Activated CD4-positive, alpha-beta T cell treated with anti-CD3 and anti-CD28 coated beads, Interleukin-2, amount 10 ng/mL, durations not matched to agents 7 days and 5 days (primary cell): ENCODE measurements at places on chromosomes 1 and 21. TPM values are rescaled to one million over a fixed set of nuclear protein-coding genes. Genes with fewer than 3 reads are reported as not detected.

DDR2 gene
- total RNA-seq = 0.35 TPM

FTCD gene
- not detected for total RNA-seq

ERVH48-1 gene
- total RNA-seq = 6.4 TPM

OR2M3 gene
- total RNA-seq = not detected

KRTAP19-3 gene
- not detected for total RNA-seq

SPATA21 gene
- total RNA-seq = not detected

CRYBG2 gene
- total RNA-seq = 2.2 TPM

SPRR2E gene
- not detected for total RNA-seq

PAPPA2 gene
- total RNA-seq = 0.46 TPM

PRPF38B gene
- total RNA-seq = 79.8 TPM

WDR64 gene
- total RNA-seq = 0.22 TPM

RNU1-2 gene
- total RNA-seq = 2,316 TPM

GRCh38 chr1:93749894-93750301 lies 68.3 kb upstream of the BCAR3 start:
- peaks cover 33% of the 10 kb centered on the region for H3K4me1 ChIP-seq
- peaks cover 3% of the 10 kb centered on the region for H3K27me3 ChIP-seq
- no peak overlapping the region for H3K27ac ChIP-seq
- no peak for DNase-seq
- H3K36me3 ChIP-seq = peaks cover 4% of the 10 kb centered on the region

- no peak overlapping the region for H3K4me3 ChIP-seq
- no peaks in the 10 kb centered on the region for H3K4me1 ChIP-seq
- DNase-seq = no peak
- H3K27ac ChIP-seq = no peak overlapping the region
- H3K27me3 ChIP-seq = no peaks in the 10 kb centered on the region
- H3K36me3 ChIP-seq = no peaks in the 10 kb centered on the region
These were observed 178.7 kb upstream of the DPYD start for GRCh38 chr1:98099501-98099900.

GRCh38 chr1:210620867-210621488 lies 292.3 kb downstream of the HHAT start:
- no peaks in the 10 kb centered on the region for H3K4me1 ChIP-seq
- H3K36me3 ChIP-seq = no peaks in the 10 kb centered on the region
- no peak overlapping the region for H3K27ac ChIP-seq
- H3K4me3 ChIP-seq = no peak overlapping the region

DNA sequence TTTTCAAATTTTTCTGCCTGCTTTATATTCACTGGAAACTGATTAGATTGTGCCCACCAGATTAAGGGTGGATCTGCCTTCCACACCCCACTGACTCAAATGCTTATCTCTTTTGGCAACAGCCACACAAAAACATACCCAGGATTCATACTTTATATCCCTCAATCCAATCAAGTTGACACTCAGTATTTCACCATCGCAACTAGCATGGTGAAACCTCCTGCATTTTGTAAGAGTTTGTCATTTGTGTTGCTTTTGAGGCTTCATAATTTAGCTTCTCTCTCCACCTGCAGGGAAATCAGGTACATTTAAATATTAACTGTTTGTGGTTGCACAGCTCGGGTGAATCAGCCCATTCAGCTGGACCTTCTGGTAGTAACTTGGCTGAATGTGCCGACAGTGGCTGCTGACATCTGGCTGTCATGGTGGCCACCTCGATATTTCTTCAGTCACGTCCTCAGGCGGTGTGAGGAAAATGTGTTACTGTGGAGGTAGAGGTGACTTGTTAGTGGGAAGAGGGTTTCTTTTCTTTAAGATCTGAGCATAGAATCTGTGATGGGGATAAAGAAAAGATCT lies 224.0 kb downstream of the PTBP2 start:
- H3K27ac ChIP-seq = no peak overlapping the region
- no peaks in the 10 kb centered on the region for H3K4me1 ChIP-seq
- no peak overlapping the region for H3K4me3 ChIP-seq
- H3K27me3 ChIP-seq = peaks cover 1% of the 10 kb centered on the region
- no peaks in the 10 kb centered on the region for H3K36me3 ChIP-seq

- H3K27ac ChIP-seq = no peak overlapping the region
- DNase-seq = no peak
- H3K36me3 ChIP-seq = peaks cover 28% of the 10 kb centered on the region
- peaks cover 2% of the 10 kb centered on the region for H3K4me1 ChIP-seq
- H3K27me3 ChIP-seq = no peaks in the 10 kb centered on the region
- H3K4me3 ChIP-seq = no peak overlapping the region
These were observed 15.1 kb downstream of the KDF1 start for GRCh38 chr1:26945138-26945537.

GRCh38 chr1:36040238-36040637 lies 43.7 kb upstream of the TEKT2 start:
- no peak overlapping the region for H3K27ac ChIP-seq
- no peak overlapping the region for H3K4me3 ChIP-seq
- H3K27me3 ChIP-seq = no peaks in the 10 kb centered on the region
- H3K4me1 ChIP-seq = no peaks in the 10 kb centered on the region

DNA sequence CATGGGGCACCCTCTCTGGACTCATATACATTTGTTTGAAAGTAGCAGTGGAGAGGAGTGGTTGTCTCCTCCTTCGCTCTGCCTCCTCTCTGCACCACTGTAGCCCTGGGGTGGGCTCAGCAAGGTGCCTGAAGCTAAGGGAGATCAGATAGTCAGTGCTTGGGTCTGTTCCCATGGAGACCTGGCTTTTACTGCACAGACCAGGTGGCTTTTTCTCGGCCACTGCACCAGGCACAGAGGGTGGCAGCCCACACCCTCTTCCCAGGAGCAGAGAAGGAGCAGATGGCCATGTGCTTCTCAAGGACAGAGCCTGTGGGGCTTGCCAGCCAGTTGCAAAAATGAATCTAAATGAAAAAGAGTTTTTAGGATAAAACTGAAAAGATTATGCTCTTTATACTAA lies 123.4 kb upstream of the KCNK1 start:
- no peaks in the 10 kb centered on the region for H3K4me1 ChIP-seq
- H3K4me3 ChIP-seq = no peak overlapping the region
- H3K27me3 ChIP-seq = peaks cover 6% of the 10 kb centered on the region
- no peaks in the 10 kb centered on the region for H3K36me3 ChIP-seq
- no peak for DNase-seq

- peaks cover 6% of the 10 kb centered on the region for H3K4me1 ChIP-seq
- no peak for DNase-seq
- H3K27ac ChIP-seq = no peak overlapping the region
- H3K4me3 ChIP-seq = no peak overlapping the region
These were observed 19.2 kb upstream of the TRAF3IP3 start for GRCh38 chr1:209736490-209737117.

DNA sequence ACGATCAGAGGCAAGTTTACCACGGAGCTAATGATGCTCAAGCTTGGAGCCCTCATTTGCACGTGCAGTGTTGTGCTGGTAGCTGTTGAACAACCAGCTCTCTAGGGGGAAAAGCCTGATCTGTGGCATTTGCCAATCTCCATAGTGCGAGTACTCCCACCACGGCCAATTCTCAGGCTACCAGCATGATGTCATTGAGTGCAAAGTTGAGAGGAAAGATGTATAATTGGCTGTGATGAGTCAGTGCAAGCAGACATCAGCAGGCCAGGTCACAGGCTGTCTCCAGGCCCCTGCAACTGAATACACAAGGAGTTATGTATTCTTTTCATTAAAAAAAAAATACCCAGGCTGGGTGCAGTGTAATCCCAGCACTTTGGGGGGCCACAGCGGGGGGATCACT lies 233.1 kb upstream of the VAMP3 start:
- H3K4me1 ChIP-seq = no peaks in the 10 kb centered on the region
- no peaks in the 10 kb centered on the region for H3K27me3 ChIP-seq
- H3K27ac ChIP-seq = no peak overlapping the region
- H3K36me3 ChIP-seq = no peaks in the 10 kb centered on the region

- DNase-seq = no peak
- no peak overlapping the region for H3K4me3 ChIP-seq
- H3K36me3 ChIP-seq = peaks cover 21% of the 10 kb centered on the region
- no peaks in the 10 kb centered on the region for H3K27me3 ChIP-seq
- peak overlapping the region; percentile 51 for H3K27ac ChIP-seq
These were observed 138.8 kb downstream of the COP1 start for GRCh38 chr1:176068256-176068655.

DNA sequence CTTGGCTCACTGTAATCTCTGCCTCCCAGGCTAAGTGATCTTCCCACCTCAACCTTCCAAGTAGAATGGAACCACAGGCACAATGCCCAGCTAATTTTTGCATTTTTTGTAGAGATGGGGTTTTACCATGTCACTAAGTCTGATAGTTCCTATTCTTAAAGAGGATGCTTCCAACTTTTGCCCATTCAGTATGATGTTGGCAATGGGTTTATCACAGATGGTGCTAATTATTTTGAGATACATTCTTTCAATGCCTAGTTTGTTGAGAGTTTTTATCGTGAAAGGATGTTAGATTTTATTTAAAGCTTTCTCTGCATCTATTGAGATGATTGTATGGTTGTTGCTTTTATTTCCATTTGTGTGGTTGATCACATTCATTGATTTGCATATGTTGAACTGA lies 103.9 kb downstream of the SLC44A5 start:
- H3K36me3 ChIP-seq = no peaks in the 10 kb centered on the region
- no peaks in the 10 kb centered on the region for H3K27me3 ChIP-seq
- no peaks in the 10 kb centered on the region for H3K4me1 ChIP-seq
- no peak for DNase-seq
- H3K4me3 ChIP-seq = no peak overlapping the region

GRCh38 chr1:245434280-245434679 lies 279.5 kb downstream of the KIF26B start:
- H3K27ac ChIP-seq = no peak overlapping the region
- no peaks in the 10 kb centered on the region for H3K36me3 ChIP-seq
- no peak for DNase-seq
- H3K27me3 ChIP-seq = no peaks in the 10 kb centered on the region
- no peaks in the 10 kb centered on the region for H3K4me1 ChIP-seq
- H3K4me3 ChIP-seq = no peak overlapping the region

- no peak overlapping the region for H3K4me3 ChIP-seq
- no peaks in the 10 kb centered on the region for H3K4me1 ChIP-seq
- no peak for DNase-seq
- H3K36me3 ChIP-seq = no peaks in the 10 kb centered on the region
These were observed 18.0 kb downstream of the TMEM81 start for GRCh38 chr1:205066141-205066818.

DNA sequence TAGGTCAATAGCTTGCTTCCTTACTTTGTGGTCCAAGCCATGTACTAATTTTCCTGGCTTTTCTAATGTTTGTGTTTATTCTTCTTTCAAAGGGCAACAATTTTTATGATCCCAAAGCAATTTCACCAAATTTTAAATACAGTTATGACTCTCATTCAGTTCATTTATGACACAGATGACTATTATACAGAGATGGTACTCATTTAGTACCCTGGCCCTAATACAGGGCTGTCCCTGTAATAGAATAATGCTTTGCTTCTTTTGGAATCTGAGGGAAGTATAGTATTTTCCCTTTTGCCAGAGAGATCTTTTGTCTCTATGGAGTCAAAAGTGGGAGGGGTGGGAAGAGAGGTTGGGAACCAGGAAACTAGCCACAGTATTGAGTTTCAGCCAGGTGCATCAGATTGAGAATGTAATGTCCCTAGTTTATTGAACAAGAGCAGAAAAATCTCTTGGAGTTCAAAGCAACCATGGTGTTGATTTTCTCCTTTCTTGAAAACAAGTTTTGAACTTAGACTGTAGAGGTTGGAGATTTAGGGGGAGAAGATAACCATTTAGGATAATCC lies 20.4 kb downstream of the DENND2D start:
- no peak overlapping the region for H3K4me3 ChIP-seq
- DNase-seq = no peak
- H3K27ac ChIP-seq = no peak overlapping the region
- no peaks in the 10 kb centered on the region for H3K27me3 ChIP-seq

DNA sequence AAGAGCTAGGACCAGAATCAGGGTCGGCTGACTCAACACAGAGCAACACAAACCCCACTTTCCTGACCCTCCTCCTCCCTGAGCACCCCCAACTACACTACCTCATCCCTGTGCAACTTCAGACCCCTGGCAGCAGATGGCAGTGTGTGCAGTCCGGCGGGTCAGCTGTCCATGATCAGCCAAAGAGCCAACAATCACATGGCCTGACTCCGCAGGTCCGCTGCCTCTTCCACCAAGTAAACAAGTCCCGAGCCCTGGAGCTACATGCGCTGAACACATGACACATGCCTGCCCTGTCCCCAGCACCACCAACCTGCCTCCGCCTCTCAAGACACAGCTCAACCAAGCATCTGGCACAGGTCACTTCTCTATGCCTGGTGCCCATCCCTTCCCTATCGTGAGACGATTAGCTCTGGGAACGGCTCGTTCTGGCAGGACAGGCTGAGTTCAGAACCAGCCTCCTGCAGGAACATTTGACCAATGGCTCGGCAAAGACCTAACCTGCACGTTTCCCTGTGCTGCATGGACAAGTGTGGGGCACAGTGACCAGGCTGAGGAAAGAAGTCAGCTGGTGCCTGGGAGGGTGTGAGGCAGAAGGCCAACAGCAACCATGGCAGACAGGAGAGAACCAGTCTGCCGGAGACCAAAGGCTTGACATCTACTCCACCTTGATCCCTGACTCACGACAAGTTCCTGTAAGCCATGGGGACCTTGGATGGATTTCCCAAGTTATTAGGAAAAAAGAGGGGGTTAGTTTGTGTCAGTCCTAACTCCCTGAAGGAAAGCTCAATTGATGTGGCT lies 60.3 kb downstream of the CD46 start:
- no peak for DNase-seq
- H3K4me3 ChIP-seq = no peak overlapping the region
- H3K36me3 ChIP-seq = peaks cover 52% of the 10 kb centered on the region
- H3K27ac ChIP-seq = no peak overlapping the region
- H3K4me1 ChIP-seq = peaks cover 56% of the 10 kb centered on the region

DNA sequence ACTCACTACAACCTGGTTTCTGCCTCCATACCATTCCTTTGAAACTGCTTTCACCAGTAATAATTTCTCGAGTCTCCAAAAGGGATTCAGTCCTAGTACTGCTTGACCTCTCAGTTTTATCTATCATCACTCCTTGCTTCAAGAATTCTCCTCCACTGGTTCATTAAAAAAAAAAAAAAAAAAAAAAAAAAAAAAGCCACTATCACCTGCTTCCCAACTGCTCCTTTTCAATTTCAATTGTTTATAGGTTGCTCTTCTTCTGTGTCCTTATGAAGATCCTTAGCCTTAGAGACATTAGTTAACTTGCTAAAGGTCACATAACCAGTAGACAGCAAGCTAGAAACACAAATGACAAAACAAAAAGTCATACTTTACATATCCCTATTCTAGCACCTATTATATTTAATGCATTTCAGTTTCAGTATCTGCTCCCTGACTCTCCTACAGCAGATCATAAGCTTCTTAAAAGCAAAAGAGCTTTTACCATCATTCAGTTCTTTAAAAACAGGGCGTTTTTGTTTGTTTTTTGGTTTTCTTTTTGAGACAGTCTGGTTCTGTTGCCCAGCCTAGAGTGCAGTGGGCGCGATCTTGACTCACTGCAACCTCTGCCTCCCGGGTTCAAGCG lies 7.1 kb downstream of the NRDC start:
- H3K27ac ChIP-seq = no peak overlapping the region
- H3K4me3 ChIP-seq = no peak overlapping the region
- no peaks in the 10 kb centered on the region for H3K27me3 ChIP-seq
- H3K36me3 ChIP-seq = peaks cover 43% of the 10 kb centered on the region
- DNase-seq = no peak

- DNase-seq = no peak
- H3K27me3 ChIP-seq = no peaks in the 10 kb centered on the region
- peaks cover 3% of the 10 kb centered on the region for H3K4me1 ChIP-seq
- H3K4me3 ChIP-seq = no peak overlapping the region
These were observed 760 bp upstream of the GJC2 start for GRCh38 chr1:228148935-228149405.

GRCh38 chr1:43011020-43011419 lies 52.4 kb upstream of the SLC2A1 start:
- no peak overlapping the region for H3K4me3 ChIP-seq
- H3K27me3 ChIP-seq = peaks cover 18% of the 10 kb centered on the region
- H3K36me3 ChIP-seq = no peaks in the 10 kb centered on the region
- no peak for DNase-seq
- no peak overlapping the region for H3K27ac ChIP-seq
